ENCODE measurements at places on chromosomes 7 and 10. TPM values are rescaled to one million over a fixed set of nuclear protein-coding genes. Genes with fewer than 3 reads are reported as not detected.

UCMA gene
- not detected for total RNA-seq

DNA sequence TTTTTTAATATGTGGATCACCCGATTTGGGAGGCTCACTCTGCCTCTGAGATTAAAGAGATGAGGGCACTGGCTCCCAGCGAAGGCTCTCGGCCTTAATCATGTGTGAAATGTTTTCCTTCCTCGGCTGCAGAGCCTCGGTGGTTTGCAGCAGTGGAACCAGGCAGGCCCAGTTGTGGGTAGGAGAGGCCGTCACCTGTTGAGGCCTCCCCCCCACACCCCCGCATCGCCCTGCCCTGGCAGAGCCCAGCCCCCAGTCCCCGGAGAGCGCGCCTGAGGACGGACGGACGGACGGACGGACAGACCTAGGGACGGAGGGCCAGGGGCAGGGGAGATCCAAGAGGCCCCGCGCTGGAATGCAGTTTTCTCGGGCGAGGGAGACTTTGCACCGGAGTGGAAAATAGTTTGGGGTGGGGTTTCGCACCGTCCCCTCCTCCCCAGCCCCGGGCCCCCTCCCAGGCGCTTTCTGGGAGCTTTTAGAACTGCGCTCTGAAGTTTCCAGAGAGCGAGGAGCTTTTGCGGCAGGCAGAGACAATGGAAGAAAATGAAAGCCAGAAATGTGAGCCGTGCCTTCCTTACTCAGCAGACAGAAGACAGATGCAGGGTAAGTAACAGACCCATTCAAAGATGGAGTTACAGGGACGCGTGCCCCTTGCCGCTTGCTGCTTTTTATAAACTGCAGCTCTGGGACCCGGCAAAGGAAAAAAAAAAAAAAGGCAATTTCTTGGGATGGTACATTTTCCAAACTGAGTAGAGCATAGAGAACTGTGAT lies at the start of gene KIAA1217:
Gene KIAA1217 (plus strand): TSS at position 478 of the 771 bp plus-strand sequence. CDS start 56 bp downstream, at position 534.
- DNase-seq: peak; percentile 31

DNA sequence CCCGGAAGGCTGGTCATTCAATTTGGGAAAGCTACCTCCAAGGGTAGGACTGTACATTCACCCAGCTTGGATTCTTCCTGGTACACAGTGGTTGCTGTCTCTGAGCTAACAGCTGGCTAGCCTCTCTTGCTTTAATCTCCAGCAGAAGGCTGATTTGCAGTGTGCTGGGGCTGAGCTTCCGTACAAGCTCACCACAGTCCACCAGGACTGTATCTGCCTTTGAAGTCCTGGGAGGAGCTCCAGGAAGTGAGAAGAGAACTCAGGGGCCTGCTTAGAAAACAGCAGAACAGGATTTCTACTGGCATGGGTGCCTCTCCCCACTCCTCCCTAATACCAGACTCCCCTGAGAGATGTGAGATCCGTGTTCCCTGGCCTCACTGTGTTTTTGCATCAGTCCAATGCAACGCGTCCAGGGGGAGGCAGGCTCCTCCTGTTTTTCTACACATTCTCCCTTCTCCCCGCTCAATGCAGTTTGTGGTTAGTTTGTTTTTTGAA lies 6.6 kb downstream of the AFAP1L2 start:
- DNase-seq: peak; percentile 59

- no peak for DNase-seq
These were observed 110.4 kb upstream of the CCDC6 start for GRCh38 chr10:60016794-60017193.

DNA sequence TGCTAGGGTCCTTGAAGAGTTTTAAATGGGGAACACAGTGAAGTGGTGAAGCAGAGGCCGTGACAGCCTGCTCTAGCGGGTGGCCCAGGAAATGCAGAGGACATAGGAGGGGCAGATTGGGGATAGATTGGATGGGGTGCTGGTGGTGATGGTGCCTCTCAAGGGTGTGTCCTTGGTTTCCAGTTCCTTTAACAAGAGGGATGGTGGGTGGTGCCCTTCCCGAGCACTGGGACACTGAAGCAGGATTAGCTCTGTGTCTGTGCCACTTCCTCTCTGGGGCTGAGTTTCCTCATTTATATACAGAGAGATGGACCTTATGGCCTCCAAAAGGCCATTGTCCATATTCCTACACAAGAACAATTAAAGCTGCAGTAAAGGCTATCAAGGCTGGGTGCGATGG lies 285.5 kb downstream of the TCF7L2 start:
- DNase-seq: peak; percentile 22

DNA sequence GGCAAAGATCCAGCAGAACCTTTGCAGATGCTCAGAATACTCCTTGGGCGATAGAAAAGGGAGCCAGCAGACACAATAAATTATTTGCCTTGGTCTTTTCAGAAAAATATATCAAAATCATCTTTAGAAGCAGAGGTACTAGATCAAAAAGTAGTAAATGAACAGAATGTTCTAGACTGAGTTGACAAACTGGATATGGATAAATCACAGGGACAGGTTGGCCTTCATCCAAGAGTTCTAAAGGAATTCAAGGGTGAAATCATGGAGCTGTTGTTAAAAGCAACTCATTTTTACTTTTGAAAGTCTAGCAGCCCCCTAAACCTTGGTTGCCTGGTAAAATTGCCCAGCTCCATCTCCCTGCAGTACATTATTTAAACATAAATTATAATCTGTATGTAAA lies 99.1 kb downstream of the PLCE1 start:
- DNase-seq: no peak

DNA sequence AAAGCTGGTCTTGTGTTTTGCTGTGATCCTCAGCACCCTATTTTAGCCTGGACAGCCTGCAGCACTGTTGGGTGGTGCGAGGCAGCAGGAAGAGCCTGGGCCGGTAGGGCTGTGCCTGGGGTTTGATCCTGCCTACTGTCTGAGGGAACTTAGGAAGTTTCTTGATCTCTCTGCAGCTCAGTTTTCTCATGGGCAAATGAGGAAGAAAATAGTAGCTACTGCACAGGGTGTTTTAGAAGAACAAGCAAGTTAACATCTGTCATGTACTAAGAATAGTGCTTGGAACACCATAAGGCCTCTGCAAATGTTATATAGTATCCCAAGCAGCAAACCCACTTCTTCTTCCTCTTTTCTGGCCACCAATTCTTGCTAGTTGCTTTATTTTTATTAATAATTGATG lies 12.0 kb upstream of the AGR2 start:
- peak; percentile 29 for DNase-seq

DNA sequence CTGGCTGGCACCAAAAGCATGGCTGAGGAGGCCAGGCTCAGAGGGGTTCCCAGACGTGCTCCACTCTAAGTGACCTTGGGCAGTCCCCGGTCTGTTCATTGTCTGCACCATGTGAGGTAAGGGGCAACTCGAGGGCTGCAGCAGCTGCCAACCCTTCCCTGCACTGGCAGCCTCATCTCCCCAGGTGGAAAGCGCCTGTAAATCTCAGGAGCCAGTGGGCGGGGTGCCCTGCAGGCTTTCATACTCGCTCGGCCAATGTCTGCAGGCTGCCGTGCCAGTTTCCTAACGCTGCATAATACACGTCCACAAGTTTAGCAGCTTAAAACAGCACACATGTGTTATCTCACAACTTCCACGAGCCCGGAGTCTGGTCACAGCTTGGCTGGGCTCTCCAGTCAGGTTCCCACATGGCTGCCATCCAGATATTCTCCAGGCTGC lies 12.6 kb upstream of the GDF10 start:
- DNase-seq: peak; percentile 41

GRCh38 chr10:105785721-105786120 lies 1144.6 kb downstream of the SORCS3 start:
- DNase-seq: no peak

VENTX gene
- 0.82 TPM for total RNA-seq

CLCN1 gene
- total RNA-seq: not detected

Data from right cardiac atrium (tissue), 5 donors.